ENCODE measurements at places on chromosomes 1 and 21.

DNA sequence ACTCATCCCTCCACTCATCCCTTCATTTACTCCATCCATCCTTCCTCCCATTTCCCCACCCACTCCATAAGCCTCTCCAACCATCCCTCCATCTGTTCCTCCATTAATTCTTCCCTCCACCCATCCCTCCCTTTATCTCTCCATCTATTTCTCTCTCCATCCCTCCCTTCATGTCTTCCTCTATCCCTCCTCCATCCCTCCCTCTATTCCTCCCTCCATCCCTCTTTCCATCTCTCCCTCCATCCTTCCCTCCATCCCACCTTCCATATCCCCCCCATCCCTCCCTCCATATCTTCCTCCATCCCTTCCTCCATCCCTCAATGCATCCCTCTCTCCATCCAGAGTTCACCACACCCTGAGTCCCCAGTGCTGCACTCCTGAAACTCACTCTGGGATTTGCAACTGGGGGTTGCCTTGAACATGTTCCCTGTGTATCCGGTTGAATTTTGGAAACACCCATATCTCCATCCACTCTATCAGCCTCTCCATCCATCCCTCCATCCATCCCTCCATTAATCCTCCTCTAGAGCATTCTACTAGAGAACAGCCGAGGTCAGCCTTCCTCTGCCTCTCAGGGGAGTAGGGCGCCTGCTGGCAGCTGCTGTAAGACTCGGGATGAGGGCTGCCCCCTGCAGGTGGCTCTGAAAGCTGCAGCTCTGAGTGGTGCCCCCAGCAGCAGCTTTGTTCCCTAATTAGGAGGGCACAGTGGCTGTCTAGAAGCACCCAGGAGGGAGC lies 39.4 kb downstream of the ABCG1 start:
- peak; percentile 42 for DNase-seq

DNA sequence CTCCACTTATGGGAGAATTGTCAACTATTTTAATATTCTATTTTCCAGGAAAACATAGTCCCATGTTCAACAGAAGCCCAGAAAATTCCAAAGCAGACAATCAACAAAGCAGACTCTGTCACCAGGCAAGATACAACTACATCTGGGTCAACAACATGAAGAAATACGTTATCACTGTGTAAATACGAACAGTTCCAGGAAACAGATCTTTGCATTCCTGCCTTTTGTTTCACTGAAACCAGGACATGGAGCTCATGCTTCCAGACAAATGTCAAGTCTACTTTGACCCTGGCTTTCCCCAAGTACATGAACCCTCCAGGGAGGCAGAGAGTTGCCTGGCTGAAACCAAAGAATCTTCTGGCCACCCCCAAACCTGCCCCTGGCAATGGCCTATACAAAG lies 106.7 kb downstream of the SETD4 start:
- no peak for DNase-seq

- DNase-seq: no peak
These were observed 43.3 kb downstream of the PAX7 start for GRCh38 chr1:18673976-18674375.

GRCh38 chr1:165891111-165891860 lies 63.9 kb downstream of the UCK2 start:
- DNase-seq: no peak

DNA sequence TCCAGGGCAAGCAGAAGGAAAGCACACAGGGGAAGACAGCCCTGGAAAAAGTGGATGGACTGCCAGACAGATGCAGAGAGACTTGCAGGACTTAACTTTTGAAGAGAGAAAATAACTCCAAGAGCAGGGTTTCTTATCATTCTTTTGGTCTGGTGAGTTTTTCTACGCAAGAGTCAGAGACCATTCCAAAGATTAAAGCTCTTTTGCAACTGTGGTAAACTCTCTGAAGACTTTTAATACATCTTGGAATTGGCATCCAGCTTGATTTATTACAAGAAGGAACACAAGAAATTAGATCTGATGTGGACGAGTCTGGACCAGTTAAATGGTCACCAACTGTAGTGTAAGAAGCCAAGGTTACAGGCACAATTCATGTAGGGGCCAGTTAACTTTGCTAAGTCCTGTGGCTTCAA lies 153.4 kb downstream of the SIPA1L2 start:
- DNase-seq: no peak

- no peak for DNase-seq
These were observed 68.6 kb downstream of the SYDE2 start for GRCh38 chr1:85132078-85132720.

- DNase-seq: no peak
These were observed 476.6 kb downstream of the SETD4 start for GRCh38 chr21:35583566-35584216.

GRCh38 chr1:186564582-186564981 lies 103.7 kb upstream of the PDC start:
- DNase-seq: no peak
